Heart left ventricle (tissue), 16 donors: ENCODE measurements at places on chromosomes 2 and 18. TPM values are rescaled to one million over a fixed set of nuclear protein-coding genes. Genes with fewer than 3 reads are reported as not detected.

DNA sequence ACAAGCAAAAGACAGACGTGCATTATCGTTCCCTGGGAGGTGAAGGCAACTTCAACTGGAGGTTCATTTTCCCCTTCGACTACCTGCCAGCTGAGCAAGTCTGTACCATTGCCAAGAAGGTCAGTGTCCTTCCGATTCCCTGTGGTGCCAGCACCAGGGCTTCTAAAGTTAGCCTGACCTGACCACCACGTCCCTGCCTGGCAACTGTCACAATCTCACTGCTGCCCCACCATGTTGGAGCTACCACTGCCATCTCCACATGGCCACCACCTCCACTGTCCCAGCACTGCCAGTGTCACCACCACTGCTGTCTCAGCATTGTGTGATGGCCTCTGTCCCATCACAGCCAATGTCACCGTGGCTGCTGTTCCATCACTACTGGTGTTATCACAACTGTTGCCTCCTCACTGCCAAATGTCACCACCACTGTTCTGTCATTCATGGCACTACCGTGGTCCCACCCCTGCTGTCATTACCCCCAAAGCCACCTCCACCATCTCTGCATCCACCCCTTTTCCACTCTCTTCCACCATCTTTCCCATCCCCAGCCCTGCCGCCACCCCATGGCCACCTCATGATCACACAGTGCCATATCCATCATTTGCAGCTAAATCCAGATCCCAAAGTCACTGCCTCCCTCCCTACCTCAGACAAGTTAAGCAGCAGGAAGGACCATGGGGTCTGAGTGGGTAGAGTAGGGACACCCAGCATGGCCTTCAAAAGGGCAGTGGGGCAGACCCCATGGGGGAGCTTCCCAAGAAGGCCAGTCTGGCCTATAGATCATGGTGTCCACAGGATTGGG, 216.5 kb downstream of the DYSF start:
- no peak for DNase-seq

DNA sequence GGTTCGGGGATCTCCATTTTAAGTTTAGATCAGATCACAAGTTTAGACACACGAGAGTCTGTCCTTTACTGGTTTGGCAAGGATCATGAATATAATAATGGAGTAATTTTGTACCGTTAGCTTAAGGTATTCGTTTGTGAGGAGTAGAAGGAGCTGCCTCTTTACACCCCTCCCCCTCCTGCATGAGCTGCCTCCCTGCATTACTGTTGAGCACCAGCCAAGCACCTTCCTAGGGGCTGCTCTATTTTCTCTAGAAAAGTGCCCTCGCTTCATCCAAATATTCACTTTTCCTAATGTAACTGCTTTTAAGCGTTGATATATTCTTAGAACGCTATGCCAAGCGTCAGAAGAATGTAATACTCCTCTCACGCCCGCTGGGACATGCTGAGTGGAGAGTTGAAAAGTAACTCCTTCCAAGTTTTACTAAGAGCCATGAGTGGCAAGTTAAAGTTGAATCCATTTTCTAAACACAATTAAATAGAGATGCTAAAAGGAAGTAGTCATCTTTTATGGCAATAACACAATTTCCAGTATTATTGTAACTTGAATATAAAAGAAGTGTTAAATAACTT, 25.4 kb upstream of the SCN7A start:
- DNase-seq, result no peak

DNA sequence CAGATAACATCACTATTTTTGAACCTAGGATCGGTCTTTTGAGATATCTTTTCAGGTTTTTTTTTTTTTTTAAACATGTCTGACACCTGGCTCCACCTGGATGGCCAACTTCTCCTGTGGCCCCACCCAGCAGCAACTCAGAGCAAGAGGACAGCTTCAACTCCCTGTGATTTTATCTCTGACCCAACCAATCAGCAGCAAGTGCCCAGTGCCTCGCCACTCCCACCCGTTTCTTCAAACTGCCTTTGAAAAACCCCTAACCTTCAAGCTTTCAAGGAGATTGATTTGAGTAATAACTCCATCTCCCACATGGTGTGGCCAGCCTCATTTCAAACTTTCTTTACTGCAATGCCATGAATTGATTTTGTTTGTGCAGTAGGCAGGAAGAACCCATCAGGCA, 19.0 kb downstream of the MYO3B start:
- no peak for DNase-seq

DNA sequence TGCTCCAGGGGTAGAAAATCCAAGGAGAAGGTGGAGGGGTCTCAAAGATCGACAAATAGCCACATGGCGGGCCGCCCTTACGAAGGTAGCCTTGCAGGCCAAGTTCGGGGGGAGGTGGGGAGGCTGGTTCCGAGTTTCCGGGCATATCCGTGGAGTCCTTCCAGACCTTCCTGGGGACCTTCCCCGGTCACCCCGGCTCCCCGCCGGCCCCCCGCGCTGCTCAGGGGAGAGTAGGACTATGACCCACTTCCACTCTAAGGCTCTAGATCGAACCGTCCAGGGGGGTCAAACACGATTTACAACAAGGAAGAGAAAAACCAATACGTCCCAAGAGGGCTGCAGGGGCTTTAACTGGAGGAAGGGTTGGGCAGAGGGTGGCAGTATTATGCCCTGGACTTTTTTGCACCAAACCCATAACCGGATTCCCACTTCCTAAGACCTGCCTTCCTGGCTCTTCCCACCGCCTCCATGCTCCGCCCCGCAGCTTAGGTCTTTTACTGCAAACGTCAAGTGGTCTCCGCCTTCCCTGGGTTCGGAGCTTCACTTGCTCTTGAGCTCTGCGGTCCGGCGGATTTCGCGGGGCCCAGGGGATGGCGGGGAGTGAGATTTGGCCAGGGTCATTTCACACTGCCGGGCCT, 779 bp upstream of the LYPD6 start:
- DNase-seq, result no peak

GRCh38 chr18:67805261-67805660, 288.7 kb upstream of the DSEL start:
- DNase-seq, result no peak

SEH1L gene
- 23.7 TPM for total RNA-seq
